Upper lobe of right lung (tissue), 1 donor: ENCODE measurements at places on chromosomes 7 and 10.

DNA sequence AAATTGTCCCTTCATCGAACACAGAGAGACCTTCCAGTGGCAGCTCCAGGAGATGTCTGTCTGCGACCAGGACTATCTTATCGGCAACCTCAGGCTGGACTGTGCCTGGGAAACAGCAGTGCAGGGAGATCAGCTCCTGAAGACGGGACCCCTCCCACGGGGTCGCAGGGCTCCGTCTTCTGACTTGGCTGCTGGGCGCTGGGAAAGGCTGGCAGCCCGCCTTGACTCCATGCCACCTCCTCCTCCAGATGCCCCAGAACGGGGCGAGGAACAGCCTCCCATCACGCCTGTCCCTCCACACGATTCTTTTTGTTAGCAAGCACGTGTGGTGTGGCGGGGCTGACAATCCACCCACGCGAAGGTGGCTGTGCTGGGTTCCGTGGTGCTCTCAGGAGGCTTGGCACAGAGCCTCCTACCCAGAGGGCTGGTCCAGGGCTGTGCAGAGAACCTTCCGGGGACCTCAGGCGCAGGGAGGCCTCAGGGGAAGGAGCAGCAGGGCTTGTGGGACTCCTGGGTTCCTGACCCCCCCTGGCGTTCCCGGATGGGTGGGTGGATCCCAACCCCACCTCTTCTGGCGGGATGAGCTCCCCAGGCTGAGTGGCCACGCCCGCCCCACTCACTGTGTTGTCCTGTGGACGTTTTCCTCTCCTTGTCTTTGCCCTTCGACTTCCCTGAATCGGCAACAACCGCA lies 47.6 kb upstream of the NKX6-2 start:
- no peak for DNase-seq
- H3K4me3 ChIP-seq: no peak overlapping the region
- peaks cover 47% of the 10 kb centered on the region for H3K27me3 ChIP-seq
- H3K4me1 ChIP-seq: no peaks in the 10 kb centered on the region
- H3K36me3 ChIP-seq: no peaks in the 10 kb centered on the region
- H3K27ac ChIP-seq: no peak overlapping the region

DNA sequence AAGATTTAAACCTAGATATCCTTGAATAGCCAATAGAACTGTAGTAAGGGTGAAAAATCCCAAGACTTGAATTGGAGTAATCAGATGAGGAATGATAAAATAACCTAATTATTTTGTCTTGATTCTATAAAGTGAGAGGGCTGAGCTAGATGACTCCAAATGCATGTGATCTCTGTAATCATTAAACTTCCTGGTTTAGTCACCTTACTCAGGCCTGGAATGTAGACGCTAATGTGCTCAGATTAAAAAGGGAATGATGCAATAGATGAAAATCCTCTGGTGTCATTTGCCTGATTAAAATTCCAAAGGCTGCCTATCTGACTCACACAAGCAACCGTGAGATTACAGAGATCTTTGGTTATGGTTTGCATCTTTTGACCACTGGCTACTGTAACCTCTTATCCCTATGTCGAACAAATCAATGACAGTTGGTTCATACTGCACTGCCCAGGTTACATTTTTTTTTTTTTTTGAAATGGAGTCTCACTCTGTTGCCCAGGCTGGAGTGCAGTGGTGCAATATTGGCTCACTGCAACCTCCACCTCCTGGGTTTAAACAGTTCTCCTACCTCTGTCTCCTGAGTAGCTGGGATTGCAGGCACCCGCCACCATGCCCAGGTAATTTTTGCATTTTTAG lies 2.9 kb upstream of the HKDC1 start:
- H3K4me3 ChIP-seq: no peak overlapping the region
- peaks cover 19% of the 10 kb centered on the region for H3K4me1 ChIP-seq

GRCh38 chr7:35280902-35281301 lies 27.0 kb upstream of the TBX20 start:
- H3K27ac ChIP-seq: no peak overlapping the region
- H3K4me3 ChIP-seq: no peak overlapping the region
- no peaks in the 10 kb centered on the region for H3K36me3 ChIP-seq
- no peaks in the 10 kb centered on the region for H3K4me1 ChIP-seq
- peaks cover 8% of the 10 kb centered on the region for H3K27me3 ChIP-seq

DNA sequence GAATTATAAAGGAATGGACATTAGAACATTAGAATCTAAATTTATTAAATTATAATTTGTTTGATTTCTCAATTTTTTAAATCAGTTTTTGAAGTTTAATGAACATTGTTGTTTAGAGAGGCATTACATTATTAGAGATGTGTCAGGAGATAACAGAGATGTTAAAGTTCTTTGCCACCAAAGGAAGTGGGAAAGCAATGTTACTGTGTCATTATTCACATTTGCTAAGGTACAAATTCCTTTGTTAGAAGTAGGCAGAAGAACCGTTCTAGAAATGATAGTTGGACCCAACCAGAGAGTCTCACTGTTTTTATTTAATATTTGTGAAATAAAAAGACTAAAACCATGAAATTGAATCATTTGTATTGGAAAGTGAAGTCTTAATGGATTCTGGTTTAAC lies 92.9 kb downstream of the MDFIC start:
- peaks cover 5% of the 10 kb centered on the region for H3K4me1 ChIP-seq
- no peaks in the 10 kb centered on the region for H3K36me3 ChIP-seq
- no peak overlapping the region for H3K27ac ChIP-seq
- H3K4me3 ChIP-seq: no peak overlapping the region

- H3K27ac ChIP-seq: no peak overlapping the region
- no peak for DNase-seq
- no peaks in the 10 kb centered on the region for H3K27me3 ChIP-seq
- peaks cover 16% of the 10 kb centered on the region for H3K4me1 ChIP-seq
- peaks cover 1% of the 10 kb centered on the region for H3K36me3 ChIP-seq
Observed at GRCh38 chr10:87503401-87503800, 1.3 kb upstream of the MINPP1 start.

DNA sequence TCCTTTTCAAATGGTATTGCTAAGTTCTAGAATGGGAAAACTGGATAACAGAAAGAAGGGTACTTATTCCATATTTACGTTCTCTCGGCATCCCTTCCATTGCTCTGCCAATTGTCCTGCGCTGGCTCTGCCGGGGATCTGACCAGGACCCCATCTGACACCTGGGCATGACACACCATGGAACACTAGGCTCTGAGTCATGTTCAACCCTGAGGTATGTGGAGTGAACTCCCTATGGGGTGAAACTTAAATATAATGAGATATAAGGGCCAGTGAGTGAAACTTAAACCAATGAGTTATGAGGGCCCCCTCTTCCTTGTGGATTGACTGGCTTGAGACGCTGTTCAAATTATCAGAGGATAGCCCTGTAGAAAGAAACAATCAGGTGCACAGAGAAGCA lies 55.1 kb upstream of the ZEB1 start:
- H3K36me3 ChIP-seq: no peaks in the 10 kb centered on the region
- H3K4me1 ChIP-seq: no peaks in the 10 kb centered on the region
- H3K4me3 ChIP-seq: no peak overlapping the region
- DNase-seq: no peak

- peaks cover 25% of the 10 kb centered on the region for H3K4me1 ChIP-seq
- H3K4me3 ChIP-seq: no peak overlapping the region
- H3K27ac ChIP-seq: no peak overlapping the region
- DNase-seq: no peak
- H3K27me3 ChIP-seq: no peaks in the 10 kb centered on the region
Observed at GRCh38 chr7:116802746-116803152, 59.6 kb upstream of the CAPZA2 start.
